Hindlimb muscle (tissue), 1 donor: ENCODE measurements at places on chromosomes 2 and 18. TPM values are rescaled to one million over a fixed set of nuclear protein-coding genes. Genes with fewer than 3 reads are reported as not detected.

- DNase-seq, result no peak
Observed at GRCh38 chr18:40066368-40066767, 1888.7 kb upstream of the PIK3C3 start.

DNA sequence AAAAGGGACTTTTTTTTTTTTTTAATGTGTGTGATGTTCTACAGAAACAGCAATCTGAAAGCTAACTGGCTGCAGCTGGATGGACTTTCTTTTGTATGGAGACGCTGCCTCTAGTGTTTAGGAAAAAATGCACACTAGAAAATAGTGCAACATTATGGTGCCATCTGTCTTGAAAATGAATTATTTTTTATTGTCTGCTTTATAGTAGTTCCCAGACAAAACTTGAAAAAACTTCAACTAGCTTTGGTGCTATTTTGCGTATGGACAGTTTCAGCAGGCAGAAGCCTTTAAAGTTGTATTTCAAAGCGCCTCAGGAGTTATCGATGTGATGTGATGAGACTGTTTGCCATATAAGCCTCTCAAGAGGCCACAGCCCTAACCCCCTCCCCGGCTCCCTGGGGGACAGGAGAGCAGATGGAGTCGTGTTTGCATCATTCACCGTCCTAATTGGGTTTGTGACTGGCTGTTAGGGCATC is 86.9 kb downstream of the LTBP1 start:
- peak; percentile 55 for DNase-seq

- no peak for DNase-seq
Observed at GRCh38 chr18:23994361-23994902, 20.1 kb upstream of the TTC39C start.

Gene DOK6
- 2.9 TPM for polyA plus RNA-seq

DNA sequence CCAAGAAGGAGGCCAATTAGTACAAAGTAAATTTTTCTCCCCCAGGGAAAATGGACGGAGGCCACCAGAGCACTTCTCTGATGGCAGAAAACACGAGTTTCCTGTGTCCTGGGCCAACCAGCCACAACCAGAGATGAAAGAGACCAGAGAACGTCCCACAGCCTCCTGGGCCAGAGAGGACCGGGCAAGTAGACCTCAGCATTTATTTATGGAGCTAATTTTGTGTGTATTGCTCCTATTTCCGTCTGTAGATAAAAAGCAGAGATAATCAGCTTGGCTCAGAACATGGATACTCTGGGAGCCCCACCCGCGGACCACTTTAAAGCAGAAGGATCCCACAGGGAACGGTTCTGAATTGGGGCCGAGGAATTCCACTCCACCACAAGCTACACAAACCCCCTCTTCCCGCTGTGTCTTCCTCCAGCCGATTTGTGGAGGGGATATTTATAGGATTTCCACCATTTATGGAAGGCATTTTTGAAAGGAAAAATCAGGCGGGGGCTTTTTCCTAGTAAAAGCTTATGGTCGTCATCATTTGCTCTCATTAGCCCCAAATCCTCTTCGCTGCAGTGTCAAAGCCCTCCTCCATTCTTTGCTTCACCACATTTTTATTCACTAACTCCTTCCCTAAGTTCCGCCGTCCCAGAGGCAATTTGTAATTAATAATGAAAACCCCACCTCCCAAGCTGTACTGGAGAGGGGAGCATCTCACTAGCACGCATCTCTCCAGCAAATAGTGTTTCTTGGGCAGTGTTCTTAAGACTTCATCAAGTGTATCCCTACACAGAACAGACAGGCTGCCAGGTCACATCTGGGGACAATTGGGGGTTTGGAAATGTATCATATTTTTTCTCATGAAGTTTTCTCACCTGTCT is 43.7 kb upstream of the TWIST2 start:
- no peak for DNase-seq

DNA sequence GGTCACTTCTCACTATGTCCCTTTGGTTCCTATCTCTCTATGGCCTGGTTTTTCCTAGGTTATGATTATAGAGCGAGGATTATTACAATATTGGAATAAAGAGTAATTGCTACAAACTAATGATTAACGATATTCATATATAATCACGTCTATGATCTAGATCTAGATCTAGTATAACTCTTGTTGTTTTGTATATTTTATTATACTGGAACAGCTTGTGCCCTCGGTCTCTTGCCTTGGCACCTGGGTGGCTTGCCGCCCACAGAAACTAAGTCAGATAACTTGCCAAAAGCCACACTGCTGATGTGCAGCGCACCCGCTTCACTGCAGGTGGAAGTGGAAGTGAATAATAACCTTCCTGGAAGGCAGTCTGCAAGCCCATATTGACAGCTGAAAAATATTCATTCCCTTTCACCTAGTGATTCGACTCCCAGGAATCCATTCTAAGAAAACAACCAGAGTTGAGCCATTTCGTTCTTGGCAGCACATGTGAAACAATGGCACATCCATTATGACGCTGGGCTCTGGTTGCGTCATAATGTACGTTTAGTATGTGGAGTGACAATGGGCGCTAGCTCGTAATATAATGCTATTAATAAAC is 725 bp upstream of the ANKRD53 start:
- no peak for DNase-seq

DNA sequence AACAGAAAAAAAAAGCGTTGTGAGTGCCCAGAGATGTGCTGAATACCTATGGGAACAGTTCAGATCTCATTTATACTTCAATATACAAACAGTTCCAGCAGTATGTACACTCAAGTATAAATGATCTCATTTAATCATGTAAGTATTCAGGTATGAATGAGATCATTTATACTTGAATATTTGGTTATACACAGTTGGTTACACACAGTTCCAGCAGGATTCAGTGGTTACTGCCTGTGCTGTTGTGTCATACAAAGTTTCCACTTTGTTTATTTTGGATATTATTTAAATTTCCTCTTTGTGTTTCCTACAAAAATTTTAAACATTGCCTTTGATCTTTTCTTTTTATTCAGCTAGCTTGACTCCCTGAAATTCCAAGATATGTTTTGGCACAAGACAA is 293.5 kb upstream of the SLC39A10 start:
- DNase-seq, result no peak

- no peak for DNase-seq
Observed at GRCh38 chr2:29640360-29640759, 281.0 kb downstream of the ALK start.

DNA sequence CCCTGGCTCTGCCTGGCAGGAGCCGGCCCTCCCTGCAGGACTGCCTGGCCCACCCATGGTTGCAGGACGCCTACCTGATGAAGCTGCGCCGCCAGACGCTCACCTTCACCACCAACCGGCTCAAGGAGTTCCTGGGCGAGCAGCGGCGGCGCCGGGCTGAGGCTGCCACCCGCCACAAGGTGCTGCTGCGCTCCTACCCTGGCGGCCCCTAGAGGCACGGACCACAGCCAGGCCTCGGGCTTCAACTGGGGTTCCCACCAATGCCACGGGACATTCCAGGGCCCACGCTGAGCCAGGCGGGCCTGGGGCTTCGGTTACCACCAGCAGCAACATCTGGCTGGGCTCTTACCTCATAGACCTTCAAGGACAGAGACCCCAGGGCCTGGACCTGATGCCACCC is 6.1 kb upstream of the GMPPA start:
- no peak for DNase-seq

DNA sequence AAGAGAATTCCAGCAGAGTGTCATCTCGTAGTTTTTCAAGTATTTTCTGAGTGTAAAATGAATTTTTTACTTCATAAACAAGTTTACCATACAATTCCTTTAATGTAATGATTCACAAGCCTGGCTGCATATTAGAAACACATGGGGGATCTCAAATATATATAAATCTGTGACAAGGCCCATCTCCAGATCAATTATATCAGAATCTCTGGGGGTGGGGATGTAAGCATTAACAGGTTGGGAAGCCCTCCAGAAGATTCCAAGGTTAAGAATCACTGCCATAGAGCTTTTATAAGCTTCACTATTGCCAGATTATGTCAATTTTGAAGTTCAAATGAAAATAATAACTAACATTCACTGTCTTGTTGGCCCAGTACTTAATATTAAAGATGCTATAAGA is 111.2 kb downstream of the BAZ2B start:
- no peak for DNase-seq

Gene OSBPL6
- 4.6 TPM for polyA plus RNA-seq

DNA sequence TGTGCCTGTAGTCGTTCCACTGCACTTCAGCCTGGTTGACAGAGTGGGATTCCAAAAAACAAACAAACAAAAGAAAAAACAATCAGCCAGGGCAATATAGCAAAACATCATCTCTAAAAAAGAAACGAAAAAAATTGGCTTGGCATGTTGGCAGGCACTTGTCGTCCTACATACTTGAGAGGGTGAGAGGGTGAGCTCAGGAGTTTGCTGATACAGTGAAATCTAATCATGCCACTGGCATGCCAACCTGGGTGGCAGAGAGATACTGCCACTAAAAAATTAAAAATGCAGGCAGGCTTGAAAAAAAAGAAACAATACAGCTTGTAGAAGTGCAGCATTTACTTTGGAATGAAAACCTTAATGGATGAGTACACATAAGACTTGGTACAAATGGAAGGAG is 282.9 kb upstream of the RGPD4 start:
- DNase-seq, result no peak

DNA sequence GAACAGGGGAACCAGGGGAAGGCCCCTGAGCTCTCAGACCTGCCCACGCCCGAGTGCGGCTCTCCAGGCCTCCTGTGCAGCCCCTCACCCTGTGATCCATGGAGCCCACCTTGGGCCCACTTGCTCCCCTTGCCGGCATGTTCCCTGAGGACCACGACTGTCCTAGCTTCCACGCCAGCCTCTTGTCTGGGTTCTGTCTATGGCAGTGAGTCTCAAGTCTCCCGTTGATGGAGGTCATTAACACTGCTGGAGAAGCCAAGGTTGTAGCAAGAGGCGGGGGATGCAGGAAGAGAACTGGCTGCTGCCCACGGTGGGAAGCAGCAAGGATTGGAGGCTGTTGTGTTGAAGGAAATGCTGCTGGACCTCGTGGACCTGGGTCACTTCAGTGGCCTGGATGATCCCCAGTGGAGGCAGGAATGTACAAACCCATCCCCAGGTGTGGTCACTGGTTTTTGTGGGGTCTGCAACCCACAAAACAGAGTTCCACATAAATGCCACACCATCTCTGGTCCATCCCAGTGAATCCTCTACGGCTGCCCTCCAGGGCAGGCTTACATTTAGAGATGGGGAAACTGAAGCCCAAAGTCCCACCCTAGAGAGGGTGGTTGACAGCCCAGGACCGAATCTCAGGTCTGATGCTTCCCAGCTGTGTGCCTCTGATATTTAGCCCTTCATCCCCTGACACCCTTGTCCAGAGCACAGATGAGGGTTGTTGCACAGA is 150.3 kb downstream of the NDUFA10 start:
- DNase-seq, result no peak

- no peak for DNase-seq
Observed at GRCh38 chr2:227147023-227147422, 17.0 kb downstream of the COL4A4 start.

Gene KCNS3
- polyA plus RNA-seq, result 5.5 TPM

Gene SKA1
- polyA plus RNA-seq, result 2.7 TPM

Gene GPR45
- not detected for polyA plus RNA-seq

Gene CRIM1
- polyA plus RNA-seq, result 21.1 TPM

Gene REG3A
- polyA plus RNA-seq, result not detected

DNA sequence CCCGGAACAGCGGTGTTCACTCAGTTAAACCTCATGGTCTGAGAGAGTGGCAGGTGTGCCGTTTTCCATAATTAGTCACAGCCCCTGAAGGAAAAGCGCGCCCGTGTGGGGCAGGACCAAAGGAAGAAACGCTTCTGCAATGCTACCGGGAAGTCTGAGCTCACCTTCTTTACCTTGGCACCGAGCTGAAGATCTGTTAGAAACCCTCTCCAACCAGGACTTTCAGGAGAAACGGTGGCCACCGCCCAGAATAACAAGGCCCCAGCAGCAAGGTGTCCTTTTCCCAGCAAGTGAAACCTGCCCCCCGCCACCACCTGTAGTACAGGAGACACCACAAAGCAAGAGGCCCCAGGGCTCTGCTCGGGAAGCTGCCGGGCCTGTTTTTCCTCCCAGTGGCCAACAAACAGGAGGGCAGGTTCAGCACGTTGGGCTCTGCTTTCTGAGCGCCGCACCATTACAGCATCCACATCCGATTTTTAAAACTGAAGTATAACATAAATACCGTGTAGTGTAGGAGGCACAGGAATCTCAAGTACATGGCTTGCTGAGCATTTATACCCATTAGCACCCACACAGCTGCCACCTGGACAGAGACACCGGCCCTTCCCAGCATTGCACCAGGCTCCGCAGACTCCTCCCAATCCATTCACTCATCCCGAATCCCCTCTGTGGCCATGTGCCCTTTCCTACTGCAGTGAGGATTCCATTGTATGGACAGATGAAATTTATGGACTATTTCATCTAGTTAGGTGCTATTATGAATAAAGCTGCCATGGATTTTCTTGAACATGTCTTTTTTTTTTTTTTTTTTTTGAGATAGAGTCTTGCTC is 121.8 kb upstream of the RIOK3 start:
- no peak for DNase-seq
